ENCODE measurements at places on chromosomes 1 and 21.
A peak's percentile ranks its signal among the peaks of the same experiment; 100 is the strongest.

- no peak for DNase-seq
These were observed 20.0 kb upstream of the KLHDC8A start for GRCh38 chr1:205376739-205377138.

DNA sequence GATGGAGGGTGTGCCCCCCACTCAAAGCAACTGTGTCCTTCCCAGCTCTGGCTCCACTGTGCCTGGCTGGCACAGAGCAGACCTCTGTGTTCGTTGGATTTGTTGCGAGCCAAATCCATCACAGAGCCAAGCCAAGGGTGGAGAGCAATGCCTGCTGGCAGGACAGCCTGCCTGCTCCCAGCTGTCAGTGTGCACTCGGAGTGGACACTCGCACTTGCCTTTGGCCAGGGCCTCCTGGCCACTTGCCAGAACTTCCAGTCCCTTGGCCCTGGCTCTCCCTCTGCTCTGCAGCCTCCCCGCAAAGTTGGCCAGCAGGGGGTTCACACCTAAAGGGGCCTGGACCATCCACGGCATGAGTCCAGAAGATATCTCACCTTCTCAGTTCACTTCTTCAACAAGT, 16.4 kb downstream of the HEYL start:
- DNase-seq: no peak

DNA sequence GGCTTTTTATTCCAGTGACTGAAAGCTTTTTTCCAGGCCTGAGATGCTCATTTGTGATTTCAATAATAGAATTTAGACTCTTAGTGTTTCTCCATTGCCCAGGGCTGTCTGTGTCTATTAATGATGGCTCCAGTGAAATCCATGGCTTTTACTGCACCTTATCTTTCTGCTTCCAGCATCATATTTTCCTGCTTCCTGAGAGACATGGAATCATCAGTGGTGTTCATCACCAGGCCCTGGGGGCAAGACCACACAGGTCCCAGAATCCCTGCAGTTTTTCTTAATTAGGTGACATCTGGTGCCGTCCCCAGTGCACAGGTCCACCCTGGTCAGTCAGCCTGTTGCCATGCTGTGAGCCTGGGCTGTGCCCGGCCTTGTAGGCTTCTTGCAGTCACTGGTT, 15.5 kb downstream of the NT5C1A start:
- no peak for DNase-seq

DNA sequence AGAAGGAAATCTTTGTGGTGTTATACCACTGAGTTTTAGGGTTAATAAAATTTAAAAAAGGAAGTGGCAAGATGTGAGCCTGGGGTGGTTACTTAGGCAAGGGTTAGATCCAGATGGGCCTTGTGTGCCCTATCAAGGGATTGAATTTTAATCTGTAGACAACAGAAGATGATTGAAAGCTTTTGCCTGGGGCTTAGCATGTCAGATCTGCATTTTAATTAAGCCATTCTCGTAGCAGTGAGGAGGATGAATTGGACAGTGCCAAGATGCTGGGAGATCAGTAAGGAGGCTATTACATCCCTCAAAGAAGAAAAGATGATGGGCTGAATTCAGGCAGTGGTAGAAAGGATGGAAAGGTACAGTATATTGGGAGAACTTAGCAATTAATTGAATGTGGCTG, 42.3 kb downstream of the HMGB4 start:
- DNase-seq: no peak

DNA sequence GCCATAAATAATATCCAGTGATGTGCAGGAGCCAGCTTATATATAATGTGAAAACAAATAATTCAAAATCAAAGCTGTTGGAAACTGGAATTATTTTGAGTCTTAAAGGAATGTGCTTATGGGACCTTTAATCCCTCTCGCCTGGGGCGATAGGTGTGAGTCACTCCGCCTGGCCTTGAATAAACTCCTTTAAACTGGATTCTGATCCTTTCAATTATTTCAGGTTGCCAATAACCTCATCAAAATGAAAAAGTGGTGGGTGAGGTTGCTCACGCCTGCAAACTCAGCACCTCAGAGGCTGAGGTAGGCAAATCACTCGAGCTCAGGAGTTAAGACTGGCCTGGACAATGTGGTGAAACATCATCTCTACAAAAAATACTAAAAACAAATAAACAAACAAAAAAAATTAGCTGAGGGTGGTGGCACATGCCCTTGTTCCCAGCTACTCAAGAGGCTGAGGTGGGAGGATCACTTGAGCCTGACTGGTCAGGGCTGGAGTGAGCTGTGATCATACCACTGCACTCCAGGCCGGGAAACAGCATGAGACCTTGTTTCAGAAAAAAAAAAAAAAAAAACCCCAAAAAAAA, 11.4 kb upstream of the SLC2A5 start:
- DNase-seq: no peak

- no peak for DNase-seq
These were observed 190.4 kb downstream of the RHOU start for GRCh38 chr1:228925691-228926090.

DNA sequence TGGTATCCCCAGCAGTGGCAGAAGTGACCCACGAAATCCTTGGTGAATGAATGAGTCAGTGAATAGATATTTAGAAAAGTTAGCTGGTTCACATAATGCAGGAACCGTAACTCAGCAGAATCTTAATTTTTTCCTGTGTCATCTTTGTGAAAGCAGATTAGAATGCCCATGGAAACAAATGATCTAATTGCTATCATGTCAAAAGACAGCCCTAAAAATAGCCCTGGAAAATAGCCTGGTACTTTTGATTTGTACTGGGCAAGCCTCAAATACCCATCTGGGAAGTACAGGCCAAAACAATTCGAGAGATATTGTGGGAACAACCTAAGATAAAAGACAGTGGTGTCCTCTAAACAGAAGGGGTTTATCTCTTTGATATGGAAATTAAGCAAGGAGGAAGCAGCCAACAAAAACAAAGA, 21.1 kb downstream of the FYB2 start:
- no peak for DNase-seq

DNA sequence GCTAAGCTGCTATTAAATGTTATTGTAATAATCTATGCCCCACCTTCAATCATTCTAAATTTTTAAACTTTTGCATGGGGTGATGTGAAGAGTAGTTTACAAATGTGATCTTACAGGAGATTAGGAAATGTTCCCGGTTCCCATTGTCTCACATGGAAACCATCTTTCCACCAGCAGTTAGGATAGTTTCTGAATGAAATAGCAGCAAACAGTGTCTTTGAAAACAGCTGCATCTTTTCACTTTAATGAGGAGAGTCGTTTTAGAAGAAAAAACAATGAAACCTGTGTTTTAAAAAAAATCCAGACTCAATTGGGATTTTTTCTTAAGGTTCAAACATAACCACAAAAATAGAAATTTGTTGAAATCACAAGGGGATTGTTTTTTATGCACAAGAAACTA, 134.2 kb downstream of the TLR5 start:
- no peak for DNase-seq

GRCh38 chr1:170929835-170930554, 5.3 kb upstream of the MROH9 start:
- no peak for DNase-seq

DNA sequence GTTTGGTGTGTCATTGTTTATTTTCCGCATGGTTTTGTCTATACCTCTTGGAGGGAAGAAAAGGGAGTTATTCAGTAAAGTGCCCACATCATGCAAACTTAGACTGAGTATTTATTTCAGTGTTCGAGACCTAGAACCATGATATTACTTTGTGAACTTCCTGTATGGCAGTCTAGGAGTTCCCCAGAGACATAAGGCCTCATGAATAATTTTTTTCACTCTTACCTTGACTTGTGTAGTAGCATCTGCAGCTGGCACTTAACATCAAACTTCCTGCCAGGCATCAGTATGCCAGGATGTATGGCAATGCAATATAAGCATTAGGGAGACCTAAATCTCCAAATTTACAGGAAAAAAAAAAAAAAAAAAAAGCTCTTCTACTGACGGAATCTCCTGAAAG, 287.7 kb downstream of the NEGR1 start:
- no peak for DNase-seq

DNA sequence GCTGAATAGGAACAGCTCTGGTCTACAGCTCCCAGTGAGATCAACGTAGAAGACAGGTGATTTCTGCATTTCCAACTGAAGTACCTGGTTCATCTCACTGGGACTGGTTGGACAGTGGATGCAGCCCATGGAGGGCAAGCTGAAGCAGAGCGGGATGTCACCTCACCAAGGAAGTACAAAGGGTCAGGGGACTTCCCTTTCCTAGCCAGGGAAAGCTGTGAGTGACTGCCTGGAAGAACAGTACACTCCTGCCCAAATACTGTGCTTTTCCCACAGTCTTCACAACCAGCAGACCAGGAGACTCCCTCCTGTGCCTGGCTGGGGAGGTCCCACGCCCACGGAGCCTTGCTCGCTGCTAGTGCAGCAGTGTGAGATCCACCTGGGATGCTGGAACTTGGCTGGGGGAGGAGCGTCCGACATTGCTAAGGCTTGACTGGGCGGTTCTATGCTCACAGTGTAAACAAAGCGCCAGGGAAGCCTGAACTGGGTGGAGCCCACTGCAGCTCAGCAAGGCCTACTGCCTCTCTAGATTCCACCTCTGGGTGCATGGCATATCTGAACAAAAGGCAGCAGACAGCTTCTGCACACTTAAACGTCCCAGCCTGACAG, 14.7 kb downstream of the CR1L start:
- DNase-seq: no peak

DNA sequence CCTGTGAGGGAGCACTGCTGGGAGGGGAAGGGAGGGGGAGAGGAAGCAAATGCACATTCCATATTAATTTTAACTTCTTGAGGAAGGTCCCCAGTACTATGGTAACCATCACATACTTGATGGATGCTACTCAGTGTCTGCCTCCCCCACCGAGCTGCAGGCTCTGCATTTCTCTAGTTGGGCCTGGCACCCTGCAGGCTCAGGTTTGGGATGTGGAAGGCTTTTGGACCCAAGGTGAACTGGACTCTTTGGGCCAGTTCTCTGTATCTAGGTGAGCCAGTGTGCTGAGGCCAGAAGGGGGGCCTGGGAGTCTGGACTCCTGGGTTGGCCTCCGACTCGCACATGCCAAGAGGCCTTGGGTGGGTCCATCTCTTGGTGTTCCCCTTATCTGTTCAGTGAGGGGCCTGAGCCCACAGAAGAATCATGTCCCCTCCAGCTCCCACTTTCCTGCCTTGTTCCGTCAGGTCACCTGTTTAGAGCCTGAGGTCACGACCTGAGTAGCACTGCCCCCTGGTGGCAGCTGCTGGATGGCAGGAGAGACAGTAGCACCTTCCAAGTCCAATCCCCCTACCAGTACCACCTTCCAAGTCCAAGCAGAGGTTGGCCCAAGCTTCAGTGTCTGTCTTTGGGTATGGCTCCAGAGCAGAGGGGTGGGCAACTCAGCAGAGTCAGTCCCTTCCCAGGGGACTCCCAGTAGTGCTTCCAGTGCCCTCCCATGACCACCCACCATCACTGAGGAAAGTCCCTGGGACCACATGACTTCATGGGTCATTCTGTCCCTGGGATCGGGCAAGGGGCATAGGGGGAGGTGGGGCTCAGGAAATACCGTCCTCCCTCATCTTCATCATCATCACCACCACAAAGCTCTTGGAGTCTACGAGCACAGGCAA, 241.8 kb downstream of the TRABD2B start:
- peak; percentile 35 for DNase-seq

- DNase-seq: no peak
These were observed 31.7 kb downstream of the OR13G1 start for GRCh38 chr1:247647864-247648263.

DNA sequence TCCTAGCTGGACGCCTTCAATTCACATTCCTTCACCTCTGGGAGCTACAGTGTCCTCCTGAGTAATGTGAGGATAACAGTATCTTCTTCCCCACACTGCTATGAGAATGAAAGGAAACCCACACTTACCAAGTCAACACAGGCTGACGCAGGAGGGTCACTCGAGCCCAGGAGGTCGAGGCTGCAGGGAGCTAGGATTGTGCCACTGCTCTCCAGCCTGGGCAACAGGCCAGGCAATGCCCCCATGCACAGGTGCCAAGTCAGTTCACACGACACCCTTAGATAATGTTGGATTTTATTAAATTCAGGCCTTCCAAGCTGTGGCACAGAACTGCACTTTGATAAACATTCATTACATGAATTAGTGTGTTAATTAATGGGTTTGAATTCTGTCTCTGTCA, 31.9 kb downstream of the MATN1 start:
- no peak for DNase-seq

GRCh38 chr1:64908575-64908974, 57.8 kb downstream of the JAK1 start:
- no peak for DNase-seq

GRCh38 chr1:89758156-89758555, 62.7 kb upstream of the LRRC8D start:
- DNase-seq: no peak

DNA sequence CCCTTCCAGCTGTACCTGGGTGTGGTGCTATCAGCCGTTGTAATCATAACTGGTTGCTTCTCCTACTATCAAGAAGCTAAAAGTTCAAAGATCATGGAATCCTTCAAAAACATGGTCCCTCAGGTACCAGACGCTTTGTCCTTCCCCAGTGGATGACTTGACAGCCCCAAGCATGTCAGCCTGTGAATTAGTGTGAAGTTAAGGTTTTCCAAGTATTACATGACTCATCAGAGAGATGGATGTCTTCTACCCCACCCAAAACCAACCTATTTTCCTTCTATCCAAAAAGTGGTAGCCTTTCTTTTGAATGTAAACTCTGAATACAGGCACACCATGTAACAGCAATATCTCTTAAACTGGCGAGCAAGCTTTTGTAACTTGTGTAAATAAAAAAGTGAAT, 15.1 kb downstream of the ATP1A1 start:
- DNase-seq: no peak

DNA sequence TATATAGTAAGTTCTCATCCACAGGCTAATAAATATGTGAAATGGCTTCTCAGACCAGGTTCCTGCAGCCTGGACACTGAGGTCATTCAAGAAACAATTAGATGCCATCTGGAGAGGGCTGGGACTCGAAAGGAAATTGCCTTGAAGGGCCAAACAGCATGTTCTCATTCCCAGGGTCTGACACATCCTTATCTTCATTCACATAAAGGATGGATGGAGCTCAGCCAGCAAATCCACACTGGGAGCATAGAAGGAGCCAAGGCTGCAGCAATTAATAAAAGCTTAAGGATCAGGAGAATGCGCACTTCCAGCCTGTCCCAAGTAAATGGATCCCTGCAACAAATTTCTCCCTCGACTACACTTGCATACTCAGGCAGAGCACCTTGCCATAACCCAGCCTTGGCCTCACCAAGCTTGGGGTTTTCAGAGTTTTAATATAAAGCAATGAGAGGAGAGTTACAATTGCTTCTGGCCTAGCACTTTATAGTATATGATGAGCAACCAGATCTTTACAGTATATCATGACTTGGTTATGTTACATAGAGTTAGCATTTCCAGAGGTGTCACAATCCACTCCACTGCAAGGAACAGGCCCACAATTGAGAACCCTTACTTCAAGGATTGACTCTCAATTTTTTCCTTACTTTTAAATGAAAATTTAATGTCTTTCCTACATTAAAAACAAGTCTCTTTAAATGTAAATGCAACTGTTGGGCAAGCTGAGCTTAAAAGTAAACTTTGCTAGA, 55.9 kb downstream of the BCAR3 start:
- DNase-seq: no peak

- no peak for DNase-seq
These were observed 787 bp downstream of the PTGFR start for GRCh38 chr1:78491451-78492071.

GRCh38 chr1:183634429-183635065, 1.0 kb downstream of the ARPC5 start:
- no peak for DNase-seq

GRCh38 chr1:246921481-246921880, 10.3 kb downstream of the AHCTF1 start:
- DNase-seq: no peak

GRCh38 chr1:177065430-177065829, 99.1 kb downstream of the ASTN1 start:
- DNase-seq: no peak
